ENCODE measurements at places on chromosomes 7 and 10. TPM values are rescaled to one million over a fixed set of nuclear protein-coding genes. Genes with fewer than 3 reads are reported as not detected.

SPDYE11 gene
- not detected for total RNA-seq

ABI1 gene
- total RNA-seq = 31.9 TPM

IQUB gene
- total RNA-seq = 0.32 TPM

LIPK gene
- not detected for total RNA-seq

CALHM1 gene
- total RNA-seq = not detected

UMAD1 gene
- total RNA-seq = 13.8 TPM

ING3 gene
- total RNA-seq = 17.2 TPM

CYP26A1 gene
- total RNA-seq = not detected

RAPGEF5 gene
- 291 TPM for total RNA-seq

HOXA3 gene
- total RNA-seq = 1.4 TPM

RAMP3 gene
- not detected for total RNA-seq

CPA1 gene
- total RNA-seq = not detected
